Cortex of kidney (tissue), 1 donor: ENCODE measurements at places on chromosomes 7 and 10.

DNA sequence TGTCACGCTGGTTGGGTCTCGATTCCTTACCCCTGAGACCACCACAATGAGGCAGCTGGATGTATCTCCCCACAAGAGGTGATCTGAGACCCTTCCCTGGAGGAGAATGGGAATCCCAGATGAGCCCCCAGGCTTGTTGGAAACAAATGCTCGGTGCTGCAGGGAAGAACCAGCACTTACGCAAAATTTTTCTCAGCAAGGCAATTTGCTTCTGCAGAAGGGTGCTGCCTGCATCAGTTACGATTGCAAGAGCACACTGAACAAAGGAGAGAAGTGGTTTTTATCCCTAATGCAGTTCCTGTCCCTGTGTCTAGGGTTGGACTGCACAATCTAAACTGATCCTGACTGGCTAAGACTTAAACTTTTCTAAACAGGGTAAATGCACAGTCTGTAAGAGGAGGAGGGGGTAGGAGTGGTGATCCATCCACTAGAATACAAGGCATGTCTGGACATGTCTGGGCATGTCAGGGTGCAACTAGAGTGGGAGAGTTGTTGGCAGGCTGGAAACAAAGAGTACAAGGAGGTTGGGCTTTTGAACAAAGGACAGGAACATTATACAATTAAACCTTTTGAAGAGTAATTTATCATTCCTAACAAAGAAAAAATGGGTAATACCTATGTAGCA, 114.9 kb upstream of the FAM3C start:
- no peak for DNase-seq

GRCh38 chr10:77513781-77514331, 123.8 kb downstream of the KCNMA1 start:
- no peak for DNase-seq

GRCh38 chr7:126213876-126214275, 1038.9 kb downstream of the GRM8 start:
- no peak for DNase-seq

GRCh38 chr10:130459851-130460490, 323.8 kb downstream of the GLRX3 start:
- DNase-seq = no peak

GRCh38 chr7:9204571-9204970, 771.2 kb downstream of the NXPH1 start:
- no peak for DNase-seq

GRCh38 chr7:128210590-128211570, 30.2 kb upstream of the LEP start:
- no peak for DNase-seq
